ENCODE measurements at places on chromosomes 5 and 9. TPM values are rescaled to one million over a fixed set of nuclear protein-coding genes. Genes with fewer than 3 reads are reported as not detected.

The PRSS3 gene
- total RNA-seq = 50.3 TPM

The CYLC2 gene
- not detected for total RNA-seq

The ANXA2R gene
- 0.53 TPM for total RNA-seq

The ISOC1 gene
- 23.9 TPM for total RNA-seq

The PCDHGA2 gene
- total RNA-seq = 1.4 TPM

The TPRN gene
- total RNA-seq = 14.7 TPM

The PNPLA7 gene
- total RNA-seq = under 0.01 TPM

The SLC25A2 gene
- under 0.01 TPM for total RNA-seq
